GM13976 (cell line): ENCODE measurements at places on chromosomes 13 and 19.

DNA sequence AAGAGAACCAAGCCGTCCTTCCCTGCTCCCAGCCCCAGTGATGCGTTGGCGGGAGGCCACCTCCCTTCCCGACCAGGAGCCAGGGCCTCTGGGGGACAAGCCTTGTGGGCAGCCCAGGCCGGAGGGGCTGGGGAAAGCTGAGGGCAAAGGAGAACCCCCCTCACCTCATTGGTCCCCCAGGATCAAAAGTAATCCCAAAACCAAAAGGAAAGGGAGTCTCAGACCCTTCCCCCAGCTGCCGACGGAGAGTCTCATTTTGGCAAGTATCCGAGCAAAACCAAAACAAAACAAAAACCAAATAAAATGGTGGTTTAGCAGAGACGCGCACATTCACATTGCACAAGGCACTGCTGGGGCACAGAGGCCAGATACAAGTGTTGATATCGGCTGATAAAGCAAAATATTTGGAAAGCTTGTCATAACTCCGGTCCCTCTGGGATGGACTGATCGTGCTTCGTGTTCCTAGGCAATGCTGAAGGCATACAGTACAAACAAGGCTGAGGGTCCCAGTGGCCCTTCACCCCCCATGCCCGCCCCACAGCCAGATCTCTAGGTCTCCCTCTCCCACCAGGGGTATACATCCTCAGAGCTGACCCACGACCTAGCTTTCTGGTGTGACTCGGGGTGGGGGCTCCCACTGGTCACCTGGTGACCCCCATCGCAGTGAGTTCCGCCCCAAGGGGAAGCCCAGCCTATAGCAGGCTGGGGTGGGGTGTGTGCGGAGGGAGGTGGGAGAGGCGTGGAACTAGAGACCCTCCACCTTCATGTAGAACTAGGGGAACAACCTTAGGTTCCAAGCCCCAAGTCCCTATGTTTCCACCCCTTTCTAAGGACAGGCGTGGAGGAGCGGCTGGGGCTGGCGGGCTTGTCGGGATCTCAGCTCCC lies 2.1 kb downstream of the CEBPA start:
- DNase-seq: no peak

DNA sequence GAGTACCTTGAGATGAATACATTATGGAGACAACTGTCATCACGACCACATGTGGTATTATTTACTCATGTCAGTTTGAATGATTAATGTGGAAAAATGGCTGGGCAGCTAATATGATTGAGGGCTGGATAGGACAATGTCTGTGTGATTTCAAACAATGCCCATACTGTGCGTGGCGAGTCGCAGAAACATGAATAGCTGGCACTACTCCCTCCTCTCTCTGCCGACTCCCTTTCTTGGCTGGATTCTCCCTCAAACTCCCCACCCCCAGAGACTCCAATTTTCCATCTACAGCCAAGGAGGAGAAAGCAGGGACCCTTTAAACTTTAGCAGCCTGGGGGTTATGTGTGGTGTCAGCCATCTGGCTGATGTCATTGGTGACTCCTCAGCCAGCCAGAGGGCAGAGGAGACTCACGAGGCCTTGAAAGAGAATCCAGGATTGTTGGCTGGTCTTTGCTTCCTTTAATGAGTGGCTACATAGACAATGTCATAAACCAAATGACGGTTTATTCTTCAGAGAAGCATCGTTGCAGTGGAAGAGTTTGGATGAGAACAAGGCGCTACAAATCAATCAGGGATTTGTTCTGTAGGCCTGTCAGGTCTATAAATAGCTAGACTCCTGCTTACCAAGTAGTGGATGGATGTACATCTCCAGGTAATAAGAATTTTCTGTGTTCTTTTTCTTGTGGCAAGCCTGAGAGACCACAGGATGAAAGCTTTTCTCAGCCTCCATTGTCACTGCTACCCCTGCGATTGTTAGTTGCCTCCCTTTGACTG lies 165.6 kb downstream of the DLEU7 start:
- DNase-seq: no peak

DNA sequence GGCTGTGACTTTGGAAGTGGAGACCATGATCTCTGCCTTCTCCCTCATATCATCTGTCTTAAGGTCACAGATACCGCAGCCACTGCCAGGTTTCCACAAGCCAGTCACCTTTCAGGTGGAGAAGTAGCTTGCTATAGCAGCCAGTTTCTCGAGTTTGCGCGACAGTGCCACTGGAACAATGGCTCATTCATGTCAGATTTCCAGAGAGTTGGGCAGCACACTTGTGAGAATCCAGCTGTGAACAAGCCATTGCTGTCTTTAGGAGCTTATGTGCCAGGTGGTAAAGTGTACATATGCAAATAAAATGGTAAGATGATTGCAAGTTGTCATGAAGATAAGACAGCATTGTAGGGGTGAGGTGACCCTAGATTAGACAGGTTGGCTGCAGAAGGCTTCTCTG lies 22.3 kb downstream of the GARRE1 start:
- DNase-seq: no peak

GRCh38 chr13:22482496-22483000 lies 698.2 kb upstream of the SGCG start:
- no peak for DNase-seq
